HEK293T (cell line): ENCODE measurements at places on chromosomes 1 and 21.

- DNase-seq, result no peak
Observed at GRCh38 chr1:198948895-198949659, 310.2 kb downstream of the PTPRC start.

- DNase-seq, result no peak
Observed at GRCh38 chr1:107246775-107247345, 106.0 kb downstream of the NTNG1 start.

GRCh38 chr1:211606914-211607753 lies 28.2 kb upstream of the SLC30A1 start:
- DNase-seq, result no peak

DNA sequence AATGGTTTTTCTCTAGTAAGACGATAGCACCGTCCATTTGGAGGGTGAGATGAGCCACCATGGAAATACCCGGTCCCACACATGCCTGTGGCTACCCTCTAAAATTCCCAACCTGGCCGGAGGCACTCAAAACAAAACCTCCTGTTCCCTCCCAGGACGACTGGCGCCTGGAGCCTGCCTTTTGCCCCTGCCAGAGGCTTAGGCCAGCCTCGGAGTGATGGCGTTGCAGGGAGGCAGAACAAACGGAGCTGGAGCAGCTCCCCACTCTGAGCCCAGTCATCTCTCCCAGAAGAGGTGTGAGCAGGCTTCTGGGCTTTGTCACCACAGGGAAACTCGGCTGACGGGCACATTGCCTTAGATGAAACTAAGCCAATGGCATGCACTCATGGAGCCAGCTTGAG lies 213.7 kb upstream of the HOOK1 start:
- DNase-seq, result no peak

- no peak for DNase-seq
Observed at GRCh38 chr1:10947181-10947580, 65.3 kb upstream of the TARDBP start.

DNA sequence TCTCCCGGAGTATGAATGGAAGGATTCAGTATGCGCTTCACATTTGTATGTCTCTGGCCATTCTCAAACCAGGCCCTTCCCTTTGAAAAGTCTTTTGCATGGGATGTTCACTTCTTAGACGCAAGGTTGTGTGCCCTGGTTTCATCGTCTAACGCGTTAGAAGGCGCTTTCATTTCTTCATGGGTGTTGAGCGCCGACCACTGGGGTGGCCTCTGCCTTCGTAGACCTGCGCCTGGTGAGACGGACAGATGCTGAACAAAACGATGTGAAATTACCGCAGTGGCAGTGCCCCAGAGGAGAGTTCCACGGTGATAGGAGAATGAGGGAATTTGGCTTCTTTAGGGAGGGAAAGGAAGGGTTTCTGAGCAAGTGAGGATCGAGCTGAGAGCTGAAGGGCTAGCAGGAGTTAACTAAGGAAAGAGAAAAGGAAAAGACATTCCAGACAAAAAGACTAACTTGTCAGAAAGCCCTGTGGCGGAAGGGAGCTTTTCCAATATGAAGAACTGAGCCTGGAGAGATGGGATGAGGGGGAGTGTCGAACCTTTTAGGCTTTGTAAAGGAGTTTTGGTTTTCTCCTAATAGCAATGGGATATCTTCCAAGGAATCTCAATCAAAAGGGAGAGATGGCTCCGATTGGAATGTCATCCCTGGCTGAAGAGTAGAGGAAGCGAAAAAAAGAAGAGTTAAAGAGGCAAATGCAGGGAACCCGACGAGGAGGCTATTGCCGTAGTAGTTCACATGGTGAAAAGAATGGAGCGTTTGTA lies 951 bp downstream of the GGPS1 start:
- peak; percentile 23 for DNase-seq

- DNase-seq, result peak; percentile 86
Observed at GRCh38 chr1:109089242-109090015, 1.1 kb upstream of the TMEM167B start.

DNA sequence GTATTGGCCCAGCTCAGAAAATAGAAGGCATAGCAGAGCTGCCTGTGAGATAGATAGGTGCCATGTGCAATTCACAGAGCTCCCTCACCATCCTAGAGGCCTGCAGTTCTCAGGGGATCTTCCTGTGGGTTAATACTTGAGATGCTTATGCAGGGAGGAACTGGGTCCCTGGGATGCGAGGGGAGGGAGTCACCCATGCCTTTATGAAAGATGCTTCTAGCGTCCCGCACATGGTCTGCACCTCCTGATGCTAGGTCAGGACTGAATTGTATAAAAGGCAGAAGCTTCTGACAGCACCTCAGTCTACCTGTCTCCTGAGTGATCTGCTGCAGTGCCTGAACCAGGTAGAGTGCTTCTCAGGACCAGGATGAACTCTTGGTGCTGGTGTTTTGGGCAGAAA lies at the start of gene LCE5A:
TSS of gene LCE5A (plus strand) at position 301 of the 400 bp plus-strand sequence. CDS start 732 bp downstream, outside the sequence.
- DNase-seq, result no peak

DNA sequence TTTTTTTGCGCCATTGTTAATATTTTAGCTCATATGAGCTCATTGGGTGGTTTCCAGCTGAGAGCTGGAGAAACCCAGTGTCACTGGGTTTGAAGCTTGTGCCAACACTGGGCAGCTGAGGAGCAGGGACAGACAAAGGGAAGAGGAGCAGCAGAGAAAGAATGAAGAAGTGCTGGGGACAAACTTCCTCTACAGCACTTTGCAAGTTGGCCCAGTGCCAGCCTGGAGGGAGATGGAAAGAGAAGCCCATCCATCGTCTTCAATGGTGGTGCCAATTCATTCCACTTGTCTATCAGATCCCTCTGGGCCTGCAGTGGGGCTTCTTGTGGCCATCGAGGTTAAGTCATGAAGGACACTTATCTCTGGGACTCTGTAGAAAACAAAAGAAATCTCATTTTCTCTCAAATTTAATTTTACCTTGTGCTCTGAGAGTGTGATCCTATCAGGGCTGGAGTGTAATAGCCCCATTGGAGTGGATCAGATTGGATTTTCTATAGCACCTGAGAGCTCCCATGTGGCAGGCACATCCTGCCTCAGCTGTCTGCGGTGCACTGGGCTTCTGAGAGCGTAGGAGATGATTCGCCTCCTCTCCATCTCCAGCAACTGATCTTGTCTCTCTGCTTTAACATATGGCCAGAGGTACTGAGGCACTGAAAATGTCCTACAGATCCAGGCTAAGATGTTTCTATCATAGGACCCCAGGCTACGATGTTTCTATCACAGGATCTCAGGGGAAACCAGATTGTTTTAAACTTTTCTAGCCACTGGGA lies 114.7 kb downstream of the TNR start:
- no peak for DNase-seq

DNA sequence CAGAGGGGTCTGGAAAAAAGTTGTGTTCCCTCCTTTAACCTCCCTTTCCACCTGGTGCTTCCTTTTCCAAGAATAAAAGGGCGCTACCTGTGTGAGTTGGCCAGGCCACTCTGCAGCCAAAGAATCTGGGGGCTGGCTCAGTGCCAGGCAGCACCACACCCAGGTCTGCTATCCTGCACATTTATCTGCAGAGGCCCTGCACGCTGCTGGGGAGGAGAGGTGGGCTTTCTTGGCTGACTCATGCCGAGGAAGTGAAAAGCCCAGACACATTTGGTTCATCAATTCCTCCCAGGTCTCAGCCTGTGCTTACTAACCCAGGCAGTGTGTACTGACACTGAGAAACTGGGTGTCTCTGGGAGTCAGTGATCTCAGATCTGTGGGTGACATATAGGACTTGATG lies 79.8 kb upstream of the F3 start:
- no peak for DNase-seq

- no peak for DNase-seq
Observed at GRCh38 chr1:74908797-74909196, 175.8 kb downstream of the TYW3 start.

DNA sequence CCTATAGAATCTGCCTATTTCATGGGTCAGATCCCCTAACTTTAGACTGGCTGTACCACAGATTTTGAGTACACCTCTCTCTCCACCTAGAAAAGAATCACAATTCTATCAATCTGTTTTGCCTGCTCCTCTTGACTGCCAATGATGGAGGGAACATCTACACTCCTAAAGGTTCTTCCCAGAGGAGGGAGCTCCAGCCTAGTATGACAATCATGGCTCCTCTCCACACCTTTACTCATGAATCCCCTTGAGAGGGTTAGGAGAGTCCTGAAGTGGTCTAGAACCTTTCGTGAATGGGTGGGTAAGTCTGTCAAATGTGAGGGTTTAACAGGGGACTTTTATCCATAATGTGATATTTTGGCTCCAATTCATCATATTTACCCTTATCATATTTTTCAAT lies 48.0 kb downstream of the DNAI4 start:
- DNase-seq, result no peak

DNA sequence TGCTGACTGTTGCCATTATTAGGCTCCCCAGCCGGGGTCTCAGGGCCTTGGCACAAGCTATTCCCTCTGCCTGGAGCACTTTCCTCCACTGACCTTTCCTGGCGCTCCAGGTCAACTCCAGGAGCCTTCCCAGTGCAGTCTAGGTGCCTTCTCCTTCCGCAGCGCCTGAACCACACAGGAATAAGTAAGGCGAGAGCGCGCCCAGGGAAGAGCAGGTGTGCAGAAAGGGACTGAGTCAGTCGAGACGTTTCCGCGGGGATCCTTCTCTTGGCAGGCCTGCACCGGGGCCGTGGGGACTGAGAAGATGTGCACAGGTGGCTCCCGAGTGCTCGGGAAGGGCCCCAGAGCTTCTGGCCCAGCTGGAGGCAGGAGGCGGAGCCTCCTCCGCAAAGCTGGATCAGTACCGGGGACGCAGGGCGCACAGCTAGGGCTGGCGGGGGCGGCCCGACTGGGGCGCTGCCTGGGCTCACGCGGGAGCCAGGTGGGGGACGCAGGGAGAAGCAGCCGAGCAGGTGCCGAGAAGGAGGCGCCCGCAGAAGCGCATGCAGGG lies 765 bp upstream of the BMP8A start:
- DNase-seq, result no peak

GRCh38 chr21:38208118-38208517 lies 48.7 kb upstream of the KCNJ15 start:
- no peak for DNase-seq
